ENCODE measurements at places on chromosomes 7 and 10.

GRCh38 chr10:116201011-116201410 lies 72.0 kb downstream of the GFRA1 start:
- DNase-seq: no peak

GRCh38 chr7:116241291-116241690 lies 31.0 kb downstream of the TES start:
- DNase-seq: no peak

DNA sequence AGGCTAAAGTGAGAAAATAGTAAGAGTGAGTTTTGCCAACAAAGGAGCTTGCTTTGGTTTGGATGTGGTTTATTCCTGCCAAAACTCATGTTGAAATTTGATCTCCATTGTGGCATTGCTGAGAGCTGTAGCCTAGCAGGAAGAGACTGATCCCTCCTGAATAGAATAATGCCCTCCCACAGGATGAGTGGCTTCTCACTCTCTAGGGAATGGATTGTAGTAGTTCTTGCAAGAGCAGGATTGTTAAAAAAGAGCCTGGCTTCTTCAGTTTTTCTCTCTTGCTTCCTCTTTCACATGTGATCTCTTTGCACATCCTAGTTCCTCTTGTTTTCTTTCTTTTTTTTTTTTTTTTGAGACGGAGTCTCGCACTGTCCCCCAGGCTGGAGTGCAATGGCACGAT lies 34.4 kb downstream of the ASAH2 start:
- peak; percentile 62 for DNase-seq

DNA sequence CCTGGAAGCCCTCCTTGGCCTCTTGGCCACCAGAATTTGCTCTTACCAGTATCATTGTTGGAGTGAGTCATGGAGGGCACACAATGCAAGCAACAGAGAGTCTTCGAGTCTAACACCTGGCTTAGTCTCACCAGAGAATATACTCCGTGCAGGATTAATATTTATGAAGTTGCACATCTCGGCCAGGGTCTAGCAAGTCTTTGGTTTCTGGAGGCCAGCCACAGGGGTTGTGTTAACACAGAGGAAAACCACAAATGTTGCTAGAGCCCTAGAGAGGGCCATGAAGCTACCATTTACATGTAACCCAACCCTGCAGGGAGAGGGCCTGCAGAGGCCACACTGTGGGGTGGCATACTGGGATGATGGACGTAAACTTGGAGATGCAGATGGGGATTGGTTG lies 71.8 kb downstream of the MTPN start:
- DNase-seq: no peak

GRCh38 chr10:75712242-75712880 lies 280.9 kb downstream of the LRMDA start:
- no peak for DNase-seq

- DNase-seq: peak; percentile 38
Observed at GRCh38 chr10:124053971-124054370, 39.4 kb downstream of the CHST15 start.

DNA sequence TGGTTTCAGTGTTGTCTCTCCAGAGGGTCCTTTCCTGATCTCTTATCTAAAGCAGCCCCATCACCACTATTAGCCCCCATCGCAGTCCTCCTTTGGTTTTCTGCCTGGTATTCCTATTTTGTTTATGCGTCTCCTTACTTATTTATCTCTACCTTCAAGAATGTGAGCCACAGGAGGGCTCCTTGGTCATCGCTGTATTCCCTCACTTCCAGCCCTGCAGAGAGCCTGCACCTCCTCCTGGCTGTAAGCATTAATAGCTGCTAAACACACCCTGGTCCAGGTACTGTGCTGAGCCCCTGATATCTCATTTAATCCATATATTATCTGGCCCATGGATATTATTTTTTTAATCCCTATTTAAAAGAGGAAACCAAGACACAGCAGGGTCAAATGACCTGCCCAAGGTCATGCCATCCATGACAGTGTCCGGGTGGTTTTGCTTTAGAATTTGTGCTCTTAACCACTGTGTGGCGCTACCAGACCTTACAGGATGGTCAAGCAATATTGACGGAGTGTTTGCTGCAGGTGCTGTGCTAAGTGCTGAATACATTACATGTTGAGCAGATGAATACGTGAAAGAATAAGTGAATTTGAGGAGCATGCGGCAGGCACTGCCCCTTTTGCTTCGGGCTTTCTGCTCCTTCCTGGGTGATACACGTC lies 227.2 kb downstream of the ADAM12 start:
- DNase-seq: peak; percentile 58

- DNase-seq: peak; percentile 13
Observed at GRCh38 chr7:113087071-113087998, 708 bp upstream of the GPR85 start.

- DNase-seq: peak; percentile 52
Observed at GRCh38 chr10:34116220-34116641, 698.9 kb downstream of the PARD3 start.

DNA sequence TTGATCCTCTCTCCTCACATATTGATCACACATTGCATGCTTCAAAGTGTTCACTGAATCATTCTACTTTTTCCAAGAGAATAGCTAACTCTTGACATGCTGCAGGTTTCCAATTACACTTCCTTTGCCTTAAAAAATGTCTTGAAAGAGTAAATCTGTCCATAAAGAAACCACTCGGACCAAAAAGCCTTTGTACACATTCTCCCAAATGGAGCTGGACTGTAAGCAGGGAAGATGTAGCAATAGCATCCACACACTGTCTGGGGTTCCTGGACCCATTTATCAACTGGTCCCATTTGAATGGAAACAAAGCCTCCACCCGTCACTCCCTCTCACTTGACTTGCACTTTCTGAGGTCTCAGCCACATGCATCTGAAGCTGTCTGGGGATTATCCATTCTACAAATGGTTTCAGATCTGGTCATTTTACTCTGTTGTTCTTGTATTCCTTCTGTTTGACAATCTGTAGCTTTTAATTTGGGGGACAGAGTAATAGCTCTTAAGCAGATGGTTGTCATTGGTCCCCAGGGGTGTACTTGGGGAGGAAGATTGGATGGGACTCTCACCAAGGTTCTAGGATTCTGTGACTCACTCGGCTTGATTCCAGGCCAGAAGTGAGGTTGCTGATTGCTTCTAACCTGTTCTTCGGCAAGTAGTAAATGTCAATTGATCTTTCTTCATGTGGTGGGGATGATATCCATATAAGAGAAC lies 203.5 kb downstream of the HIBADH start:
- DNase-seq: no peak

- no peak for DNase-seq
Observed at GRCh38 chr10:73225518-73225917, 21.5 kb downstream of the DNAJC9 start.

- no peak for DNase-seq
Observed at GRCh38 chr7:1900847-1901246, 230.8 kb downstream of the ELFN1 start.

GRCh38 chr7:4103352-4104091 lies 578.6 kb upstream of the FOXK1 start:
- DNase-seq: no peak

- DNase-seq: no peak
Observed at GRCh38 chr10:68471063-68471585, 649 bp downstream of the DNA2 start.

DNA sequence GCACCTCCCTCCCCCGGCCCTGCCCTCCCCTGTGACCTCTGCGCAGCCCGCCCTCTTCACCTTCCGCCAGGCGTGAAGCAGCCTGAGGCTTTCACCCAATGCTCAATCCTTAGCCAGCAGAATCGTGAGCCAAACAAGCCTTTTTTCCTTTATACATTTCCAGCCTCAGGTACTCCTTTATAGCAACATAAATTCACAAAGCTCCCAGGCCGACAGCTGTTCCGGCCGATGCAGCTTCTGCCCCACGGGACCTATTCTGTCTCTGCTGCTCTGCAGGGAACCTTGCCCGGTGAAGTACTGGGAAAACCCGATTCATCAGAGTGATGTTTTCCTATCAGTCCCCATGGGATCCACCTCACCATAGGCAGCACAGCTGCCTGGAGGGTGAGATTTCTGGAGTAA lies 87.4 kb downstream of the CHST15 start:
- DNase-seq: no peak

- DNase-seq: no peak
Observed at GRCh38 chr7:82085116-82085515, 315.3 kb upstream of the HGF start.

- no peak for DNase-seq
Observed at GRCh38 chr10:129501652-129502436, 34.8 kb downstream of the MGMT start.

- DNase-seq: no peak
Observed at GRCh38 chr7:29196191-29196590, 1.6 kb downstream of the CHN2 start.

DNA sequence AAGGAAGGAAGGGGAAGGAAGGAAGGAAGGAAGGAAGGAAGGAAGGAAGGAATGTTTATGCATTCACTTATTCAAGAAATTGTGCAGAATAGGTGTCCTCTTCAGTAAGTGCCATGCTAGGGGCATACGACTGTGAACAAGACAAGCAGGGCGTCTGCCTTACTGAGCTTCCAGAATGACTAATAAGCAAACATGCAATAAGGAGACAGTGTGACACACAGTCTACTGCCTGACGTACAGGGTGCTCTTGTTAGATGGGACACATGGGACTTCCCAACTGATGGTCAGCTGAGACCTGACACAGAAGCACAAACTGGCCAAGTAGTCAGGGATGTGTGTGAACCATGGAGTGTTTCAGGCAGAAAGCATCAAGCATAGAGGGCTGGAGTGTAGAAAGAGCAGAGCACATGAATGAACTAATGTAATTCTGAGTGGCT lies 18.2 kb downstream of the DNAJC12 start:
- DNase-seq: no peak

DNA sequence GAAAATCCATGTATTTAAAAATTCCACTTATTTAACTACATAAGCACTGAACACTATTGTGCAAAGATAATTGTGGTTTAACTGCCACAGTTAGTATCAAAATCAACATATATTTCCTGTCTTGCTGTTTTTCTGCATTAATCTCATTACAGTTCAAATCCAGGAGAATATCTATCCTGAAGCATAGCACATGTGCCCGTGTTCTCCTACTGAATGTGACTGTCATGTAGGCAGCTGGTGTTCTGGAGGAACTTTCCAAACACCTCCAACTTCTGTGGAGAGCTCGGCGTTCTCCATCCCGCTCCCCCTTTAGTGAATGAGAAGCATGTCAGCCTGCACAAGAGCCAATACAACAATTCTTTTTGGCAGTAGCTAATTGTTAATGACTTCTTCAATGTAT lies 76.4 kb upstream of the IKZF1 start:
- no peak for DNase-seq

DNA sequence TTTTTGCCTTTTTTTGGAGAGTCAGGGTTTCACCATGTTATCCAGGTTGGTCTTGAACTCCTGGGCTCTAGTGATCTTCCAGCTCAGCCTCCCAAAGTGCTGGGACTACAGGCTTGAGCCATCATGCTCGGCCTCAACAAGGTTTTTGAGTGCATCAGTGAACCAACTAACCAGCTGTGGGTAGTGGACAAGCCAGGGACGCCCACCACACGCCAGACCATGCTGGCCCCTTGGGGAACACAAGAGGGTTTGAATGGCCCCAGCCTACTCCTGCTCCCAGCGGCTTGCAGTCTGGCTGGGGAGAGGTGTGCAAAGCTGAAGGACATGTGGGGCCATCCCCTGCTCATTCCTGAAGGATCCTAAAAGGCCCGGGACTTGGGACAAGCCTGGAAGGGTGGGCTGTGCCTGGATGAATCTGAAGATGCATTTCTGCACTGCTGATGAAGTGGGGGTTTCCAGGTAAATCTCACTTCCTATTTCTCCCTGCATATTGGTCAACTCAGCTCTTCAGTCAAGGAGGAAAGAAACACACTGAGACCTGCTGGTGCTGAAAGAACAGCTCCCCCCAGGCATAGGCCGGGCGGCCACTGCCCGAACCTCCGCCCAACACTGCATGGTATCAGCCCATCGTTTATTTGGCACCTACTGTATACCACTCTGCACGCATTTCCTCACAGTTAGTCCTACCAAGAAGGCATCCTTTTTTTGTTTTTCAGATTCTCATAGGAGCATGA lies 6.9 kb downstream of the MMD2 start:
- peak; percentile 61 for DNase-seq
